ENCODE measurements at places on chromosomes 6 and 20. TPM values are rescaled to one million over a fixed set of nuclear protein-coding genes. Genes with fewer than 3 reads are reported as not detected.

DNA sequence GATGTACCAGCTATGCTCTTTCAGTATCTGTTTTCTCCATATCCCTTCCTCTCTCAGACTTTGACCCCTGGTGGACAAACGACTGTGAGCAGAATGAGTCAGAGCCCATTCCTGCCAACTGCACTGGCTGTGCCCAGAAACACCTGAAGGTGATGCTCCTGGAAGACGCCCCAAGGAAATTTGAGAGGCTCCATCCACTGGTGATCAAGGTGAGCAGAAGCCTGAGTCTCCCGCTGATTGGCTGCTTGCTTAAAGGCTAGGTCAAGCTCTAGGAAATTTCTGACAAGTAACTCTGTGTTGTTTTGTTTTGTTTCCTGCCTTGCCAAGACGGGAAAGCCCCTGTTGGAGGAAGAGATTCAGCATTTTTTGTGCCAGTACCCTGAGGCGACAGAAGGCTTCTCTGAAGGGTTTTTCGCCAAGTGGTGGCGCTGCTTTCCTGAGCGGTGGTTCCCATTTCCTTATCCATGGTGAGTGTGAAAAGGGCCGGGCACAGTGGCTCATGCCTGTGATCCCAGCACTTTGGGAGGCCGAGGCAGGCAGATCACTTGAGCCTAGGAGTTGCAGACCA, 28.6 kb downstream of the C6orf89 start:
- DNase-seq = no peak
- peak overlapping the region; percentile 89 for H3K27ac ChIP-seq
- H3K4me1 ChIP-seq = peaks cover 57% of the 10 kb centered on the region
- no peaks in the 10 kb centered on the region for H3K27me3 ChIP-seq
- H3K36me3 ChIP-seq = peaks cover 37% of the 10 kb centered on the region

Gene SLC22A23
- total RNA-seq = 0.20 TPM

Gene ZNF341
- 7.4 TPM for total RNA-seq

Gene SIRPA
- total RNA-seq = not detected

GRCh38 chr20:25081065-25081729, 744 bp downstream of the VSX1 start:
- H3K4me1 ChIP-seq = peaks cover 8% of the 10 kb centered on the region
- no peak overlapping the region for H3K27ac ChIP-seq
- H3K27me3 ChIP-seq = peaks cover 89% of the 10 kb centered on the region
- no peak for DNase-seq

- no peak for DNase-seq
- H3K36me3 ChIP-seq = peaks cover 38% of the 10 kb centered on the region
- H3K4me3 ChIP-seq = no peak overlapping the region
- peaks cover 66% of the 10 kb centered on the region for H3K4me1 ChIP-seq
These were observed 81.0 kb upstream of the ASF1A start for GRCh38 chr6:118812970-118813369.

Gene ZSCAN12
- total RNA-seq = 7.9 TPM

Gene SLC13A3
- total RNA-seq = not detected

- no peaks in the 10 kb centered on the region for H3K4me1 ChIP-seq
- H3K36me3 ChIP-seq = no peaks in the 10 kb centered on the region
- H3K27ac ChIP-seq = no peak overlapping the region
- H3K27me3 ChIP-seq = peaks cover 6% of the 10 kb centered on the region
- no peak for DNase-seq
These were observed 3.9 kb downstream of the DST start for GRCh38 chr6:56638760-56639159.
